ENCODE measurements at places on chromosomes 1 and 21.

GRCh38 chr1:240099748-240100147, 8.1 kb downstream of the FMN2 start:
- no peak for DNase-seq

DNA sequence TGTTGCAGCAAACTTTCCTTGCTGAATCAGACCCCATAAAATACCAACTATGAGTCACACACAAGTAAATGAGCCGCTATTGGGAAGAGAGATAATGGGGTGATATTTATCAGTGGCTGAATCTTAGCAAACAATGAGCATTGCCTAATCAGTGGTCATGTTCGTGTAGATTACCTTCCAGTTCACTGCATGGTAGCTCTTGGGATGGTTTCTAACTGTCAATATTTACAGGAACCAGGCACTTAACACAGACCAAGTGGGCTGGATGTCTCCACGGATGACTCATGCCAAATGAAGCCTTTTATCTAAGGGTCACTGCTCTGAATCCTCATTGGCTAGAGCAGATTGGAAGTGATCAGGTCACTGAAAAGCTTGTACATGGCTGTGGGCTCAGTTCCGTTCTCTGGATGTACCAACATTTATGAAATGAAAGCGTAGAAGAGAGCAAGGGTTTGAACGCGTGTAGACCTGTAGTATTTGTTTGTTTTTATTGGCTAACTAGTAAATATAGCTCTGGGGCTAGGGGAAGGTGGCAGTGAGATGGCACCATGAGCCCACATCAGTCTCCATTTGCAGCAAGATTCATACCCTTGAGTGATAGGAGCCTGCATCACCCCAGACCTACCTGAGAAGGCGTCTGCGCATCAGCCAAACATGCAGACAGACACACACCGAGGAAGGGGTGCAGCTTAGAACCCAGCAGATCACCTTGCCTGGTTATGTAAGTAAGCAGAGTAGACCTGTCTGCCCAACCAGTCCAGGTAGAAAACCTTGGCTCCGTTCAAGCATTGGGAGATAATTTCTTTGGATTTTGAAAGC, 153.3 kb downstream of the TOMM20 start:
- no peak for DNase-seq

DNA sequence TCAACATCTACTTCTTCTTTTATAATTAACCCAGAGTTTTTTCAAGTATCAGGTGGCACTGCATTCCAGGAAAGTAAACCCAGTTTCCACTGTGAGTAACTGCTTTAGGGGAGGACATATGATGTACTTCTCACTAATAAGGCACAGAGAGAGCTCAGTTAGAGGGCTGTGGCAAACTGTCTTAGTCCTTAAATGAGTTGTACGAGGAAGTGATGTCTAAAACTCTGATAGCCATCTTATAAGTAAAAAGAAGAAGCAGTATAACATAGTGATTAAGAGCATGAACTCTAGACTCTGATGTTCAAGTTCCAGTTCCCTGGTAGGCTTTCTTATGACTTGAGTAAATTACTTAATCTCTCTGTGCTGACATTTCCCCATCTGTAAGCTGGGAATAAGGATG, 58.7 kb upstream of the PTGS2 start:
- DNase-seq: no peak

GRCh38 chr1:39405358-39405757, 86.1 kb upstream of the BMP8A start:
- DNase-seq: no peak

GRCh38 chr1:164658864-164659263, 99.9 kb downstream of the PBX1 start:
- no peak for DNase-seq

DNA sequence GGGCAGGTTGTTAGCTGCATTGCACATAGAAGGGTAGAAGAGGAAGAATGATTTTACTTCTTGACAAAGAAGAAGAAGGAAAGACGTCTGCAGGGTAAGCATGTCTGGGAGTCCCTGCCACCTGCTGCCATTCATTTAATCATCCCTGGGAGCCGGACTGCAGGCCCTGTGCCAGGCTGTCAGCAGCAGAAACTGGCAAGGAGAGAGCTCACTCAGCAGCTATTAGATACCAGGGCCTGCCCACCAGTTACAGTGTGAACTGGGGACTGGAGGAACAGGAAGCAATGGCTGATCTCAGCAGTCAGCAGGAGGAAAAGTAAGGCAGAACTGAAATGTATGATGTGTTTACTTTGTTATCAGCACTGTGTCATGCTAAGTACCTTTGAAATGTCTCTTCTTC, 75.7 kb upstream of the C1orf87 start:
- DNase-seq: no peak

- no peak for DNase-seq
Measured at GRCh38 chr21:19523061-19523460, 1119.5 kb upstream of the TMPRSS15 start.

- no peak for DNase-seq
Measured at GRCh38 chr1:70628973-70629372, 217.9 kb downstream of the CTH start.

- no peak for DNase-seq
Measured at GRCh38 chr1:44546403-44547053, 127.8 kb downstream of the TMEM53 start.

DNA sequence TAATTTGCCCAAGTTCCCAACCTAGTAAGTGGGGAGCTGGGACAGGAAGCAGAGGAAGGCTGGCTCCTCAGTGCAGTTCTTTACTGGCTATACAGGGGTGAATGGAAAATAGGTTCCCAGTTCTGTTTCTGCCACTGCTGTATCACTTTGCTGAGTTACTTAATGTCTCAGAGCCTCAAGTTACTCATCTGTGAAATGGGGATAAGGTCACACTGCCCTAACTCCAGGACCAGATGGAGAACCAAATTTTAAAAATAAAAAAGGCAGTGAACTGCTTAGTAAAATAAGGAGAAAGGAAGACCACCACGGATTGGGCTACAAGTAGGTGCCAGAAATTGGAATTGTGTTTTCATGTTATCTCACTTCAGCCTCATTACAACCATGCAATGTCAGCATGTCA, 147.8 kb downstream of the OMA1 start:
- no peak for DNase-seq

DNA sequence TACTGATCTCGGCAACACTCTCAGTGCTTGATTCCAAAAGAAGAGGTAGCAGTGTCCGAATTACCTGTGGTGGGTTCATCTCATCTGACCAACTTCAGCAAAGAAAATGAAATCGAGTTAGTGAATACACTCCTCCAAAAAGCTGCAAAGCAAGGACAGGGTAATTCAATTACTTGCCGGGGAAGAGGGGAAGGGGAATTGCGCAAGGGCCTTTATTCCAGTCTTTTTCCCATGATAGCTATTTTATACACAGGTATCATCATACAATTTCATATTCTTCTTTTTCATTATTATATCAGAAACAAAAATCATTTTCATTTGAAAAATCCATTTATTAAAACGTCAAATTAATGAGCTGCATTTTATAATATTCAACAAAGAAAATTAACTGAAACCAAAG, 42.9 kb downstream of the UBR4 start:
- DNase-seq: no peak

- DNase-seq: peak; percentile 65
Measured at GRCh38 chr1:7539769-7540175, 231.3 kb upstream of the VAMP3 start.
